ENCODE measurements at places on chromosomes 1 and 21. TPM values are rescaled to one million over a fixed set of nuclear protein-coding genes. Genes with fewer than 3 reads are reported as not detected.

The ICOSLG gene
- 0.54 TPM for total RNA-seq

The RAVER2 gene
- 7.2 TPM for total RNA-seq

The CELA2A gene
- total RNA-seq = 0.19 TPM

The CDC42BPA gene
- total RNA-seq = 82.9 TPM

The DNALI1 gene
- total RNA-seq = 1.5 TPM

The PLA2G2F gene
- total RNA-seq = not detected

The MX2 gene
- total RNA-seq = 0.18 TPM

The AVPR1B gene
- not detected for total RNA-seq

The TRIM63 gene
- total RNA-seq = not detected

The RNU1-2 gene
- total RNA-seq = 5,329 TPM

The ABCA4 gene
- total RNA-seq = 4.0 TPM

The SPRR2A gene
- total RNA-seq = not detected

The LRRC71 gene
- 0.36 TPM for total RNA-seq

The KCNJ9 gene
- total RNA-seq = not detected

The OR14K1 gene
- not detected for total RNA-seq

The CADM3 gene
- total RNA-seq = 8.9 TPM

The NPHP4 gene
- total RNA-seq = 7.8 TPM

The KRTAP19-3 gene
- total RNA-seq = not detected

The CRP gene
- 0.09 TPM for total RNA-seq

The PEX19 gene
- total RNA-seq = 21.6 TPM

The USH2A gene
- not detected for total RNA-seq

The RGS18 gene
- not detected for total RNA-seq

The FCGR3B gene
- 0.19 TPM for total RNA-seq
